ENCODE measurements at places on chromosomes 1 and 21.

DNA sequence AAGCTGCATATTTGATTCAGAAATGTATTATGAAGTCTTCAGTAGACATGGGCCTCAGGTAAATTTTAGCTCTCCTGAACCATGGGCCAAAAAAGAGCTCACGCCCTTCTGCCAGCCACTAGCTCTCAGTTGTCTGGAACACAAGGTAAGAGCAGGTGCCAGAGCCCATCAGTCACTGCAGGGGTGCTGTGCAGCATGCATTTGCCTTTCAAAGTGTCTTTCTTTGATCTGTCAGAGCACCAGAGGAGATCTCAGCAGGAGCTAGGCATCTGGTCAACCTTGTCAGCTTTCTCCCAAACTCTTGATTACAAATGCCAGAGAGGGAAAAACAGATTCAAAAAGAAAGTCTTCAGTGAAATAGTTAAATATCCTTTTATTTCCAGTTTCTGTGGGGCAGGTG lies 332.3 kb downstream of the COL11A1 start:
- DNase-seq, result peak; percentile 96

GRCh38 chr1:61993331-61993961 lies 201.2 kb upstream of the L1TD1 start:
- peak; percentile 19 for DNase-seq

DNA sequence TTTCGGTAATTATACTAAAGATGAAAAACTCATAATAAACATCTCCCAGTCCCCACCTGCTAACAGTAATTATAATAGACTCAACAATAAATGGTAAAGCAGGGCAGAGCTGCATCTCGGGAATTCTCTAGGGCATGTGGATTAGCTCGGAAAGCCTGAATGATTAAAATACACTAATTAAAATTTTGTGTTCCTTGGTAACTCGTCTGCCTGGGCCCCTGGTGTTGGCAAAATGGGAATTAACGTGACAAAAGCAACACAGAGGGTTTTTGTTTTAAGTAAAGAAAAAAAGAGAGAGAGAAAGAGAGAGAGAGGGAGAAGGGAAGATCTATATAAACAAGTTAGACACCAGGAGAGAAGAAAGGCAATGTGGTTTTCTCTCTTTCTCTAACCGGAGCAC lies 62.1 kb downstream of the CASZ1 start:
- DNase-seq, result no peak

DNA sequence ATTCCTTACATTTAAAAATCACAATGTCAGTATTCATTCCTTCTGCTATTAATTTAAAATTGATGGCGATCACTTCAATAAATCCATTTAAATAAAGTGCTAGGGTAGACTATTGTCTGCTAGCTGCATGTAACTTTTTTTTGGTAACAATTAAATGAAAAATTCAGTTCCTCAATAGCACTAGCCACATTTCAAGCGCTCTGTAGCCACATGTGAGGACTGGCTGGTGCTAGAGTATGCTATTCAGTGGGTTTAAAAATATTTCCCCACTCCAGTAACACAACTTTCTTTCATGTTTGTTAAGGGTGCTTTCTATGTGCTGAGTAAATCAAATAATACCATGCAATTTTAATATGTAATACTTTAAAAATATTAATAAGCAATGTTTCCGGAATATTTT lies 108.2 kb downstream of the LTN1 start:
- DNase-seq, result no peak

- DNase-seq, result peak; percentile 75
These were observed 162.7 kb downstream of the IER5 start for GRCh38 chr1:181251001-181251712.

DNA sequence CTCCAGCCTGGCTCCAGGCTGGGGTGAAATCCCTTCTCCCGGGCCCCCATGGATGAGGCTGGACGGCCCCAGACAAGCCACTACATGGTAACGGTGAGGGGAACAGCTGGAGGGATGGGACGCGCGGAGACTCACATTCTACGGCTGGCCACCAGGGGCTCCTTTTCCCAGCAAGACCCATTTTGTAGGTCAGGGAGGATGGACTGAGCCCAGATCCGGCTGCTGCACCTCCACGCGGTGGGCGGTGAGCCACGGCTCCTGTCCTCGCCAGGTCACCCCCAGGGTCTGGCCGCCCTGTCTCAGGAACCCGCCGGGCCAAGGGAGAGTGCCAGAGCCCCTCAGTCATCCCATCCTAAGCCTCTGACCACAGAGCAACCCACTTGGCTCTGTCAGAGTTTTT lies 75.0 kb upstream of the ACTRT2 start:
- no peak for DNase-seq

- no peak for DNase-seq
These were observed 1.5 kb upstream of the VANGL2 start for GRCh38 chr1:160398823-160399222.

DNA sequence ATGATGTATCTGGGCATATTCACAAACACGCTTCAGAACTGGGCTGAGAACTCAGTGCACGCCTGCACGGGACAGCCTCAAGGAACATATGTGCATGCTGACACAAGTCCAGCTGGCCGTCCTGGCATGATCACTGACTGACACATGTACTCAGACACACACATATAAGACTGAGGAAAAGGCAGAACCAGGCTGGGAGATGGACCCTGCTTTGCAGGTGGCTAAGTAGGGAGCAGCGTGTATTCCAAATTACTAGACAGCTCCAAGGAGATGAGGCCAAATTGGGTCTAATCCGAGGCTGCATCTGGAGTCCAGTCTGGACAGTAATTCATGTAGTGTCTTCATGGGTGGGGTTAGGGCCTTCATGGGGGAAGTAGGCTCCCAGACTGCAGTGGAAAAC lies 41.4 kb upstream of the GJB5 start:
- no peak for DNase-seq

DNA sequence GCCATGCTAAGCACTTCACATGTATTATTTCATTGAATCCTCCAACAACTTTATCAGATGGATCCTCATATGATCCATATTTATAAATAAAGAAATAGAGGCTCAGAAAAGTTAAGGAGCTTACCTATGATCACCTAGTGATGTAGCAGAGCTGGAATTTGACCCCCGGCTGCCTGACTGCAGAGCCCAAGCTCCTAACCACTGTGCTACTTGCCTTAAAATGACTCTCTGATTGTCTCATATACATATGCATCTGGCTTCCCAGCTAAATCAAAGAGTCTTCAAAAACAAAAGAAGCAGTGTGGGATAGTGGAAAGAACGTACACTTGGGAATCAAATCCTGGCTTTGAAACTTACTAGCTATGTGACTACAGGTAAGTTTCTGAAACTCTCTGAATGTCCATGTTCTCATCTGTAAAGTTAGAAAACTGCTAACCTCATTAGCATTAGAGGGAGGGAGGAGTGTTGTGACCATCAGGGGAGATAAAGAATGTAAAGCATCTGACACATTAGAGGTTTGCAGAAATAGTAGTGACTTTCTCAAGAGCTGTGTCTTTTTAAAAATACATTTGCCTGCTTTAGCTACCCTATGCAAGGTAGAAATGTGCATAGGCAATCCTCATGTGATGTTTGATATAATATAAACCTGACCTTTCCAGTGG lies 67.2 kb upstream of the BARHL2 start:
- no peak for DNase-seq

DNA sequence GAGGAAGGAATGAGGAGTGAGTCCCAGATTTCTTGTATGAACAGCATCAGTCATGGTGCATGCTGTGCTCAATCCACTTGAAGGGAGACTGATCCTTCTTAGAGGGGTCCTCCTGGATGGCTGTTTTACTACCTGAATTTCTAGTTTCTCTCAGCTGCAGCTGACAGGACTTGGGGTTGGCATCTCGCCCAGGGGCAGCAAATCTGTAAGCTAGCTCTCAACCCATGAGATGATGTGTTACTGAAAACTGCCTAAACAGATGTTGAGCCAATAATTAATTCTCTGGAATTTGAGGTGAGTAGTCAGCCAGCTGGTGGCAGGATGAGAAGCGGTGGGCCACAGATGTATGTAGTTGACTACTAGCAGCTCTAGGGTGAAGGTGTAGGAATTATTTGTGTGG lies 19.6 kb downstream of the BACH1 start:
- DNase-seq, result peak; percentile 17

DNA sequence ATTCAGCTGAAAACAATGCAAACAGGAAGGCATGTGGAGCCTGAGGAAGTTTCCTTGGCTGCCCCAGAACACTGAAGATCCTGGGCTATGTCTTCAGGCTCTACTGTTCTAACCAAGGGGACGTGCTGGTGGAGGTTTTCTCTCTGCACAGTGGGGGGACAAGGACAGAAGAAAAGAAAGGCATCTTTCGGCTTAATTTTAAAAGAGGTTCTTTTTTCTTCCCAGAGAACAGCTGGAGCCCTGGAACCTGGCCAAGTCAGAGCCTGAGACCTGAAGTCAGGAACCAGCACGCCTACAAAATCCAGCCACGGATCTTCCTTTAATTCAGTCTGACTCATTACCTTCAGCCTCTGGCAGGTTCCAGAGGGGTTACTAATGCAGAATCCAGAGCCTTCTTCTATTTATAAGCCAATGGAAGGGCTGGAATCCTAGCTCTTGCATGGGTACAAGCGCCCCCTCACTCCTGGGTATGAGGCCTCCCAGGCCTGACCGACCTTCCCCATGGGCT lies 19.8 kb downstream of the CTNNBIP1 start:
- peak; percentile 67 for DNase-seq

DNA sequence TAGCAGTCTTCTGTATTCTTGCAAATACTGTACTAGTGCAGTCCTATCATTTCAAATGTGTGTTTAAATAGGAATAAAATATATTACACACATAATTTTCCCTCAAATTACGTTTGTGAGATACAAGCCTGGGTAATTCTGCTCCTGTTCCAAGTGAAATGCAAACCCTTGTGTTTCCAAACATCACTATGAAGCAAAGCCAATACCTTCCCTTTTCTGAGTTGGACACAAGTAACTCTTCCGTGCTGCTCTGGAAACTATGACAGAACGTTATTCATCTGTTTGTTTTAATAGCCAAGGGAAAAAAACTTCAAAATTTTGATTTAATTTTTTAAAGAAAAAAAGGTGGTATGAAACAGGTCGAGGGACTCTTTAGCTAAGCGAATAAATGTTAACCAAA lies 73.7 kb upstream of the UBE2U start:
- DNase-seq, result no peak

DNA sequence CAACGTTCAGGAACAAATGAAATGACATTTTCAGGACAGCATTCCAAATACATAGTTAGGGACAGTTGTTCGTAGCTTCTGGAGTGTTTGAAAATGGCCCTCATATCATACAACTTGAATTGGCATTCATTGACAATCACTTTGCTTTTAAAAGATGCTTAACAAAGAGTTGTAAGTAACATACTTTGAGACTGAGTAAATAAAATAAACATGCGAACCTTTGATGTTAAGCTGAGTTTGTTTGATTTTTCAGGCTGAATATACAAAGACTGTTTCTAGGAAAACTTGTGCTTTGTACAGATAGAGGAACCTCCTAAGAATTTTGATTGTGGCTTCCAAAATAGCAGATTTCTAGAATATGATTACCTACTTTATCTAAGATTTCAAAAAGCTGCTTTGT lies 45.3 kb downstream of the ITSN1 start:
- no peak for DNase-seq

GRCh38 chr1:5847013-5847659 lies 145.1 kb downstream of the NPHP4 start:
- DNase-seq, result no peak

DNA sequence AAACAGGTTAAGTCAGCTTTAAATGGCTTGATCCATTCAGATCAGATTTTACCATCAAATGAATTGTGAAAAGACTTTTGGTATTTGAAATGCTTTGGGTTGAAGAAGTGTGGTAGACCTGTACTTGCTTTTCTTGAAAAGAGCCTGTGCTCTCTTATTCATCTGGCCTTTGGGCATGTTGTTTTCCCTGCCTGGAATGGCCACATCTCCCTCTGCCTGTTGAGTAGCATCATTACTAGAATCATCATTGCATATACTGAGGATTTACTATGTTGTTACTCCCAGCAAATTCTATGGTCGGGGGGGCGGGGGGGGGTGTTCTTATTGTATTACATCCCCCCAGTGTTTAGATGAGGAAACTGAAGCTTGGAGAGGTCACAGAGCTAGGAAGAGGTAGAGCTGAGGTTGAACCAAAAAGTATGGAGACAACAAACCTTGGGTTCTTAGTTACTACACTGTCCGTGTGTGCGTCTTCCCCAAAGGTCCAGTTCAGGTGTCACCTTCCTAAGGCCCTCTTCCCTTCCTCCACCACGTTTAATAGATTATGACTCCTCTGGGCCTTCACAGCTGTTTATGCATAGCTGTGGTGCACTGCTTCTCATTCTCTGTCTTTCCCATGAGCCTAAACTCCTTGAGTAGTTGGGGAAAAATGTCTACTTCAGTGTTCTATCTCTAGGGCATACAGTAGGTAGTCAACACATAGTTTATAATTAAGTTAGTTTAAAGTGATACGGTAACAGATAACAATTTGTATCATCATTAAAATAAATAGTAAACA lies 246.4 kb upstream of the HOOK1 start:
- DNase-seq, result no peak

GRCh38 chr1:71667216-71667615 lies 586.4 kb upstream of the ZRANB2 start:
- peak; percentile 60 for DNase-seq

GRCh38 chr1:25954282-25954938 lies 43.5 kb downstream of the PAFAH2 start:
- no peak for DNase-seq

- peak; percentile 32 for DNase-seq
These were observed 149.0 kb downstream of the IGSF21 start for GRCh38 chr1:18256282-18257235.

DNA sequence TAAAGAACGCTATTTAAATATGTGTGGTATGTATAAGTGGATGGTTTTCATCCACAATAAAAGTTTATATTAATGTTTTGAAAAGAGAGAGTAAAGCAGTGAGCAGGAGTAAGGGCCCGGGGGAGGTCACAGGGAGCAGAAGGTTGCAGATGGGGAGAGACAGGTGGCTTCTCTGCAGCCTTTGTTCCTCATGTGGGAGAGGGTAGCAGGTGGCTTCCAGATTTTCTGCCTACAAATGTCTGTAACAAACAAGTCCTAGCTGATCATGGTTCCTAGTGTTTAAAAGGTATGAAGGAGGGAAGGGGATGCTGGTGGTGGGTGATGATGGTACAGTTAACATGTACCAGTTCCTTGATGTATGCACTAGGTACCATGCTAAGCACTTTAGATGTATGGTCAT lies 18.8 kb downstream of the QSOX1 start:
- no peak for DNase-seq

- DNase-seq, result no peak
These were observed 257.5 kb upstream of the PRMT6 start for GRCh38 chr1:106798991-106799390.

DNA sequence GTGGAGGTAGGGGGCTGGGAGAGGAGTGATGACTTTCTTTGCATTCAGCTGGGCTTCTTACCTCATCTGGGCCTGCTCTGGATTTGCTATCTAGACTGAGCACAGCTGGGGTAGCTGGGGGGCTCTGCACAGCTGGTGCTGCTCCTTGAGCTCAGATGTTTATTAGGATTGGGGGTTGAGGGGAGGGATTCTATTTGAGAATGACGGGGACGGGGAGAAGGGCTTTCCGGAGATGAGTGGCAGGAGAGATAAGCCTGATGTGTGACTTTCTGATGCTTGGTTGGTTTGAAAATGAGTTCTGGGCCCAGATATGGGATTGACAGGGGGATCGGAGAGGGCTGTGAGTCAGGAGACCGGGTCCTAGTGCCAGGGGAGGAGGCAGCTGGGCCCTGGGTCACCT lies 146.1 kb upstream of the CSF3R start:
- DNase-seq, result no peak

- no peak for DNase-seq
These were observed 643 bp upstream of the MOV10 start for GRCh38 chr1:112673592-112674439.

All from COR-L47 (cell line).